ENCODE measurements at places on chromosomes 2 and 18.

GRCh38 chr2:36266536-36267121 is 88.9 kb upstream of the CRIM1 start:
- no peak for DNase-seq

GRCh38 chr2:232876161-232876977 is 6.3 kb downstream of the SNORC start:
- DNase-seq: peak; percentile 74

DNA sequence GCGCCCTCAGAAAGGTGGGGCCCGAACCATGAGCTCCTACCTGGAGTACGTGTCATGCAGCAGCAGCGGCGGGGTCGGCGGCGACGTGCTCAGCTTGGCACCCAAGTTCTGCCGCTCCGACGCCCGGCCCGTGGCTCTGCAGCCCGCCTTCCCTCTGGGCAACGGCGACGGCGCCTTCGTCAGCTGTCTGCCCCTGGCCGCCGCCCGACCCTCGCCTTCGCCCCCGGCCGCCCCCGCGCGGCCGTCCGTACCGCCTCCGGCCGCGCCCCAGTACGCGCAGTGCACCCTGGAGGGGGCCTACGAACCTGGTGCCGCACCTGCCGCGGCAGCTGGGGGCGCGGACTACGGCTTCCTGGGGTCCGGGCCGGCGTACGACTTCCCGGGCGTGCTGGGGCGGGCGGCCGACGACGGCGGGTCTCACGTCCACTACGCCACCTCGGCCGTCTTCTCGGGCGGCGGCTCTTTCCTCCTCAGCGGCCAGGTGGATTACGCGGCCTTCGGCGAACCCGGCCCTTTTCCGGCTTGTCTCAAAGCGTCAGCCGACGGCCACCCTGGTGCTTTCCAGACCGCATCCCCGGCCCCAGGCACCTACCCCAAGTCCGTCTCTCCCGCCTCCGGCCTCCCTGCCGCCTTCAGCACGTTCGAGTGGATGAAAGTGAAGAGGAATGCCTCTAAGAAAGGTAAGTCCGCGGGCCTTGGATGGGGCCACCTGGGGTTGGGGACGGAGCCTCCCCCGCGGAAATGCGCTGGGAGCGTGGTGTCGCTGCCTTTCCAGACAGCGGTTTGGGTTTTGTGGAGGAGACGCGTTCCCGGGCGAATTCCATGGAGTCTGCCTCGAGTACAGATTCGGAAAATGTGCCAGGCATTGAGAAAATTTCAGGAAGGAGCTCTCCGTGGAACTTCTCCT is 559 bp downstream of the HOXD1 start:
- no peak for DNase-seq

- no peak for DNase-seq
These were observed 85.0 kb downstream of the INHBB start for GRCh38 chr2:120430957-120431356.

DNA sequence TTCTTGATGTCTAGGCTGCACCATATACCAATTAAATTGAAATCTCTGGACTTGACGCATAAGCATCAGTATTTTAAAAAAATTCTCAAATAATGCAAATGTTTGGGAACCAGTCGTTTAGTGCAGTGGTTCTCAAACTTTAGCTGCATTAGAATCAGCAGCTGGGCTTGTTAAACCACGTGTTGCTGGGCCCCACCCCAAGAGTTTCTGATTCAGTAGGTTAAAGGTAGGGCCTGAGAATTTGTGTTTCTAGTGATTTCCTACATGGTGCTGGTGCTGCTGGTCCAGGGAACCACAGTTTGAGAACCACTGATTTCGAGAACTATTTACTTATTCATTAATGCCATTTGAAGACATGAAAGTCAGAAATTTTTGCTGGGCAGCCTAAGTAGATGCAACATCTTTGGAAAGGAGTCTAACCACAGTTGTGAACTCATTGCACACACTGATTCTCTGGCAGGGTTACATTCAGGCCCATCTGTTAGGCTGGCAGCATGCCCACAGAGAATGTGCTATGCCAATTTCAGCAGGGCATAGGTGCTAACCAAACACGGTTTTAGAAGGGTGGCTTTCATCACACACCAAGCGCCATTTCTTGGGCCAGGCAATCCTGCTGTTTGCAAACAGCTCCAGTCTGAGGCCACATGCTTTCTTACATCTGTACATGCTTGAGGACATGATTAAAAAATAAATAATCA is 26.4 kb upstream of the ATP5MC3 start:
- no peak for DNase-seq

Data from activated effector memory CD4-positive, alpha-beta T cell treated with anti-CD3 and anti-CD28 coated beads, Interleukin-2, amount 50 U/mL, for 16 hours (primary cell).